D721Med (cell line): ENCODE measurements at places on chromosomes 16 and 17.

DNA sequence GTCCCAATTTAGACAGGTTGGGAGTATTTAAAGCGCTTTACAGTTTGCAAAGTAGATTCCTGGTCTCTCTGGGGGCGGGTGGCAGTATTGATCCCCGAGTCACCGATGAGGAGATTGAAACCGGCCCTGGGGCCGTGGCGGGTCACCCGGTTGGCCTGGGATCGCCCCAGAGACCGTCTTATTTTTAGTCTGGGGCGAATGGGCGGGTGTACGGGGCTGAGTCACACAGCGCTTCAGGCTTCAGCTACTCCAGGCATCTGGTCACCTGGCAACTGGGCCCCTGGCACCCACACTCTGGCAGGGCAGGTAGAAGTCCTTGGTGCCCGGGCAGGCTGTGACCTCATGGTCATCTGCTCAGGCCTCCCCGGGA lies 669 bp downstream of the MIEF2 start:
- no peak for DNase-seq

DNA sequence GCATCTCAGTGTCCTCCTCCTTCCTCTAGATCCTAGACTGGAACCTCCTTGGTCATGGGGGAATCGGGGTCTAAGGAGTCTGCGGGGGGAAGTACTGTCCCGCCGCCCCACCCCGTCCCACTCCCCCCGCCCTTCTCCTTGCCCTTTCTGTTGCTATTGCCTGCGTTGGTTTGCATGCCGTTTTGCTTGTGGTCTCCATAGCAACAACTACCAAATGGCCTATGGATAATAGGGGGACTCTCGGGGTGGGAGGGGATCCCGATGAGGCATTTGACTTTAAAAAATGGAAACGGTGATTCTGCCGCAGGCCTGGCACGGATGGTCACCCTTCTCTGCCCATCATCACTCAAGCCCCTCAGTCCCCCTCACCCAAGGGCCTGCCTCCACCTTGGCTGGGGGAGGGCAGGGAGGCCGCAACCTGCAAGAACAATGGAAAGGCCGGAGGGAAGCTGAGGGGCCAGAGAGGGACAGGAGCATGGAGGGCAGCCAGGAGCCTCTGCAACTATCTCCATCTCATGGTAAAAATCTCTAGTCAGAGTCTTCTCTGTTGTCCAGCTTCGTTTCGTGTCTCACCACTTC lies 231.4 kb upstream of the TNRC6C start:
- DNase-seq: no peak

DNA sequence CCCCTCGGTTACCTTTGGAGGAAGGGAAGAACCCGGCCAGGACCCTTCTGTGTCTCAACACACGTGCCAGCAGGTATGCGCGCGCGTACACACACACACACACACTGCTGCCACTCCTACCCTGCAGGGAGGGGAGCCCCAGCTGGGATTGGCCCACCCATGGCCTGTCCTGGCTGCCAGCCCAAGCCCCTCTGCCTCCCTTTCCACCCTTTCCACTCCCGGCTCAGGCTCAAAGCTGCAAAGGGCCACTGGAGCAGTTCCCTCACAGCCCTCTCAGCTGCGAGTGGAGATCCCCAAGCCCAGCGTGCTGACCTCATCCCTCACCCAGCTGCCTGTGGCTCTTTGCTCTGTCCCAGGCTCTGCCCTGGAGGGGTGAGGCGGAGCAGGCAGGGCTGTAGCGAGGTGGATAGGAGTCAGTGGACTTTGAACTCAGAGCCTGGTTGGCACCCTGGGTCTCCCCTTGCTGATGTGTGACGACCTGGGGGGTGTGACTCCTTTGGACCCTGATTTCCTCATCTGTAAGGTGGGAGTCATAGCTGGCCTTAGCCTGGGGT lies 14.5 kb downstream of the KIF19 start:
- no peak for DNase-seq

DNA sequence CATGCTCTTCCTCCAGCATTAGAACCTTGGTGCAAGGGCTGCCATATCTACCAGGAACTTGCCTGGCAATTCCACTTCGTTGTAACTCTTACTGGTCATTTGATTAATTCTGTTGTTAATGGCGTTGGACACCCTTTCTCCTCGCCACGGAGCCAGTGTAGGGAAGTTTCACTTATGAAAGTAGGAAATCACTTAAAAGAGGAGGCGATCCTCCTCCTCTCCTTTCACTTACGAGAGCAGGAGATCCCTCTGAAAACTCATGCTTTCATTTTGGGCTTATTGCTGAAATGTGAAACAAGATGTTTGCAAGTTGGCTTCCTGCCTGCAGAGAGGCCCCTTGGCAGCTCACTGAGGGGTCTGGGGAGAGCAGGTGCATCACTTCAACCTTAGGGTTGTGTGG lies 226.0 kb downstream of the SNX29 start:
- DNase-seq: no peak

GRCh38 chr16:76749780-76750375 lies 441.1 kb upstream of the MON1B start:
- no peak for DNase-seq

- no peak for DNase-seq
Measured at GRCh38 chr17:76884995-76885893, 17.0 kb downstream of the MGAT5B start.

- no peak for DNase-seq
Measured at GRCh38 chr17:75778861-75779249, 5.8 kb upstream of the UNK start.

GRCh38 chr17:72120642-72121163 lies at the start of gene SOX9:
TSS of gene SOX9 (plus strand) at chr17:72121020. CDS start at chr17:72121392, 372 bp downstream.
- DNase-seq: no peak

- DNase-seq: no peak
Measured at GRCh38 chr17:64332502-64332901, 58.2 kb downstream of the PECAM1 start.

DNA sequence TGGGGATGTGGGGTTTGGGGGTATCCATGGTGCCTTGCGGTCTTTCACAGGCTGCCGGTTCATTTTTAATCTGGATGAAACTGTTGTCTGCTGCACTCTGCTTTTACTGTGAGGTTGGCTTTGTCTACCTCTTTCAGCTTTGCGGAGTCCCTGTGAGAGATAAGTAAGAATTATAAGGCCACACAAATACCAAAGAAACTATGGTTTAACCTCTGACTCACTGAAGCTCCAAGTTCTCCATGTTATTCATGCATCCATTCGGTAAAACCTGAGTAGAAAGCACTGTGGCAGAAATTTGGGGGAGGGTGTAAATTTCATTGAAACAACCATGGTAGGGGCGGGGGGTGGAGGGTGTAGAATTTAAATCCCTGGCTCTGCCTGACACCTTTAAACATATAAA lies 30.5 kb downstream of the KIAA0753 start:
- DNase-seq: no peak

DNA sequence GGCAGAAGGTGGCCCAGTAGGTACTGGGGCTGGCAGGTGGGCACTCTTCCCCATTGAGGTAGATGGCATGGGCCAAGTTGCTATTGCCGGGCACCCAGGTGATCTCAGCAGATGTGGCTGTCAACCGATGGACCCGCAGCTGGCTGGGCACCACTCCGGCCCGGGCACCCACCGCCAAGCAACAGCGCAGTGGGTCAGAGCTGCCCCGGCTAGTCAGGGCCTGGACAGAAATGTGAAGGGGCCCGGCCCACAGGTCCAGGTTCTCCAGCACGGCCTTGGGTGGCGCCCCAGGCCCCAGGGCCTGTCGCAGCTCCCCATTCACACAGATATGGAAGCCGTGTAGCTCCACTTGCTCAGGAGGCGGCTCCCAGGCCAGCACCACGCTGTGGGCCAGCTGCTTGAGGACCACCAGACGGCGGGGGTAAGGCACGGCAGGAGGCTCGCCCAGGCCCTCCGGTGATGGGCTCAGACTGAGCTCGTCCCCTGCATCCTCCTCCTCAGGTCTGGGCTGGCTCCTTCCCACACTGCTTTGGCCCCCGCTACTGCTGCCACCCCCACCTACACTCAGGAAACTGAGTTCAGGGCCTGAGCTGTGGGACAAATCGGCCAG lies 16.5 kb downstream of the TSPOAP1 start:
- DNase-seq: peak; percentile 8

DNA sequence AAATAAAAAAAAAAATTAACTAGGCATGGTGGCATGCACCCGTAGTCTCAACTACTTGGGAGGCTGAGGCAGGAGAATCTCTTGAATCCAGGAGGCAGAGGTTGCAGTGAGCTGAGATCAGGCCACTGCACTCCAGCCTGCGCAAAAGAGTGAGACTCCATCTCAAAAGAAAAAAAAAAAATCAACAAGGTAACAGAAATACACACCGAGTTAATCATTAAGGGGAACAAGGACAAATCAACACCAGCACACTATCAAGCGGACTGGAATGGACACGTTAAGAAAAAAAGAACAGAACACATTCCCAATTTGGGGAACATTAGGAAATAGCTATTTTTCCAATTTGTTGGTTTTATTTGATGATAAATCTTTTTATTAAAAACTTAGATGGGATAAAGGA lies 28.4 kb upstream of the GLG1 start:
- no peak for DNase-seq

- DNase-seq: no peak
Measured at GRCh38 chr17:68296217-68297191, 5.2 kb downstream of the ARSG start.

- no peak for DNase-seq
Measured at GRCh38 chr17:83203073-83203471, 123.7 kb downstream of the METRNL start.

GRCh38 chr16:46911650-46912049 lies 27.5 kb downstream of the GPT2 start:
- no peak for DNase-seq

DNA sequence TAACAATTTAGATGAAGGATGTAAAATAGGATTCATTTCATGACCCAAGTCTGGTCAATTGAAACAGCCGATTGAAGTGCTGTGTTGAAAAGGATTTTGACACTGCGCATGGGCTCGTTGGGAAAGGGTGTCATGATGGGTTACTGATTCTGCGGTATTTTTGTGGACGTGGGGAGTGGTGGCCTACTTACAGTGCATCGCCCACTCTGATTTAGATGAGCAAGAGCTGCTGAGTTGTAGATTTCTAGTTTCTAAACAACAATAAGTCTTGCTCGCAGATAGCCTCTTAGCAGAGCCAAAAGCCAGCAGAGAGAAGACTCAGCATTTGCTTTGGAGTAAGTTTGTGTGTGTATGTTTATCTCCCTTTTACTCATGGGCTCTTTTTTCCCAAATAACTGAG lies 731.0 kb downstream of the MAF start:
- no peak for DNase-seq

GRCh38 chr16:29806099-29806579 lies at the start of gene MAZ:
TSS of gene MAZ (plus strand) at chr16:29806529. CDS start at chr16:29806702, 173 bp downstream.
- no peak for DNase-seq

DNA sequence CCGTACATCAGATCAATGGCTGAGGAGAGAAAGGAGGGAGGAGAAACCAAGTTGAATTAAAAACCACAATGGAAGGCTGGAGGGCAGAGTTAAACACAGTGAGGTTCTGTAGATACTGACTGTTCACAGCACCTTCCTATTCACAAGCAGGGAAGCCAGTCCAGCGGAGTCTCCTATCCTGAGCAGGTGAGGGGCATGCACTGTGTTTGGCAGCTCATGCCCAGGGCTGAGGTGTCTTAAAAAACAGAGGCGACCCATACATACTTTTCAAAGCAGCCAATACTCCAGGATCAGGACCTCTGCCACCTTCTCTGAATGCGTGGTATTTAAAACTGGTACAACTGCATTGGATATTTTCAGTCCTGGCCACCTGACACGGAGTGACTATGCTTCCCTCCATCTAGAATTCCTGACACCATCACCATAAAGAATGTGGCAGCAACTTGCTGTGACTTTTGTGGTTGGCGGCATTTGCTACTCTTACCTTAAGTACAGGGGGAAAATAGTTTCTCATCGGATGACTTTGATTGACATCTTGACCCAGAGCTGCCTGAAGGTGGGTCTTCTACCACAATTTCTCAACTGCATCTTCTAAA lies 21.5 kb downstream of the USP22 start:
- no peak for DNase-seq

DNA sequence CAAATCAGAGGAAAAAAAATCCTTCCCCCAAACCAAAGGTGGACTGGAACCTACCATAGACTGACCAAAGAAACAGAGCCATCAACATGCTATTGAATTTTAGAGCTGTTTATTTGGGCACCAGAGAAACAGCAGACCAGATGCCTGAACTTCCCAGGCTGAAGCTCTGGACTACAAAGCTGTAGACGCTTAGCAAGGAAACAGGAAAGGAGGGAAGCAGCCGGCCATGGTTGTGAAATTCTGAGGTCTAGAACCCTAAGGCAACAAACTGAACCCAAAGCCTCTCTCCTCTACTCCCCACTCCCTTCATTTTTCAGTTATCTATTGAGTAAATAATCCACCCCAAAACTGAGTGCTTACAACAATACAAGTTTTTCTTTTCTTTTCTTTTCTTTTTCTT lies 45.4 kb upstream of the MEIOC start:
- DNase-seq: no peak

GRCh38 chr17:80959330-80960036 lies 32.2 kb upstream of the CHMP6 start:
- no peak for DNase-seq

DNA sequence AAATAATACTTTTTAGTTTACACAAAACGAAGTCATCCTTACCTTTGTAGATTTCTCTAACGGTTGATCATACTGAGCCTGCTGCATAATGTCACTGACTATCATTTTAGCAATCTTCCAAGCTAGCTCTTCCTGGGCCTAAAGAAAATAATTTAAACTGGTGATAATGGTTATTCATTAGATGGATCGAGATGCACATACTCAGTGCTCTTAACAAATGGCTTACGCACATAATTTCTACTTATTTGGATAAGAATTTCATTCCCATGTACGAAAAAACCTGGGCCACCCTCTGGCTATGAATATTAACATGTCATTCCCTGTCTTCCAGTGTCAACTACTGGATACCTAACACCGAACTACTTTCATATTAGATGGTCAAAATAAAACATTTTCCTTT lies 41.4 kb upstream of the ULK2 start:
- DNase-seq: no peak

- DNase-seq: no peak
Measured at GRCh38 chr16:57518520-57518919, 17.9 kb downstream of the CCDC102A start.

- DNase-seq: no peak
Measured at GRCh38 chr16:62870554-62870953, 834.3 kb upstream of the CDH8 start.

DNA sequence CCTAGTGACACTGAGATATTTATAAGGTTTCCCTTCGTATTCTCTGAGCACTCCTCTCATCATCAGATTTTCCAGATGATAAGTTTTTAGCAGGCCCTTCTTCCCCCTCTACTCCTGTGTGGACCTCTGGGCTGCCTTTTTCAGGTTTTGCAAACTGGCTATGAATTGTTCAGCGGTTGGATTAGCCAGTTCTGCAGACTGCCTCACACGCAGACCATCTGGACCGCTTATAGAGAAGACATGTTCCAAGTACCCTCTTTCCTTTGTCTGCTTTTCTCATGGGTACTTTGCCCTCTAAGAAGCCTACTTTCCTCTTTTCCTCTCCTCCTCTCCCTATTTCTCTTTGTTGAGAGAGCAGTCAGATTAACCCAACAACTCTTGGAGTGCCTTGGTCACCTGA lies 111.6 kb downstream of the GRIN2A start:
- no peak for DNase-seq

DNA sequence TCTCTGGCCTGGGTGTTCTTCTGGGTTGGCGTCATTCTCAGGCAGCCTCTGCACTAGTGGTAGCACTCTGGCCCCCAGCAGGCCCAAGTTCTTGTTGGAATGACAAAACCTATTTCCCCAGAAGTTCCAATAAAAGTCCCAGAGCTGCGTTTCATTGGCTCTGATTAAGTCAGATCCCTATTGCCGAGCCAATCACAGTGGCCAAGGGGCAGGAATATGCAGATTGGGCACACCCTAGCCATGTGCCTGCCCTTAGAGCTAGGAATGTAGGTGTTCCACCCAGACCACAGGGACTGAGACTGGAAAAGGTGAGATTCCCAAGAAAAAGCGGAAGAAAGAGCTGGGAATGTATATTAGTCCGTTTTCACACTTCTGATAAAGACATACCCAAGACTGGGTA lies 44.9 kb upstream of the POLR3E start:
- DNase-seq: no peak
